Uterus (tissue), 4 donors: ENCODE measurements at places on chromosomes 3 and 15. TPM values are rescaled to one million over a fixed set of nuclear protein-coding genes. Genes with fewer than 3 reads are reported as not detected.

The GOLGA8Q gene
- total RNA-seq: not detected

The C3orf20 gene
- not detected for total RNA-seq

The COL8A1 gene
- total RNA-seq: 30.9 TPM

The EPHA6 gene
- 2.7 TPM for total RNA-seq

The ACTRT3 gene
- 4.6 TPM for total RNA-seq

The CYP19A1 gene
- not detected for total RNA-seq

The TRH gene
- total RNA-seq: not detected

The ANKDD1A gene
- 36.2 TPM for total RNA-seq

The CCDC13 gene
- total RNA-seq: not detected

The PLCL2 gene
- total RNA-seq: 9.7 TPM

The NR2F2 gene
- 65.9 TPM for total RNA-seq

The ISL2 gene
- not detected for total RNA-seq

The NME9 gene
- not detected for total RNA-seq

The RAD51 gene
- not detected for total RNA-seq

The PCNP gene
- total RNA-seq: 206 TPM

The CHRNA5 gene
- not detected for total RNA-seq

The PLXND1 gene
- total RNA-seq: 54.7 TPM

The C3orf22 gene
- not detected for total RNA-seq

The KBTBD13 gene
- not detected for total RNA-seq
